MG63 (cell line): ENCODE measurements at places on chromosomes 7 and 10.

- peak; percentile 9 for DNase-seq
Measured at GRCh38 chr7:50632561-50633413, 67.6 kb upstream of the DDC start.

- no peak for DNase-seq
Measured at GRCh38 chr7:46990761-46991160, 591.1 kb downstream of the TNS3 start.

GRCh38 chr7:2017481-2017891 is 215.3 kb downstream of the MAD1L1 start:
- DNase-seq: no peak

GRCh38 chr10:128568990-128569945 is 443.0 kb upstream of the MKI67 start:
- no peak for DNase-seq

- DNase-seq: no peak
Measured at GRCh38 chr10:23344241-23344841, at the start of gene C10orf67. Gene C10orf67, minus strand, starts transcription at chr10:23344797. Its CDS starts 23 bp downstream, at chr10:23344774.

GRCh38 chr7:94632338-94633013 is 23.5 kb downstream of the SGCE start:
- DNase-seq: peak; percentile 30

DNA sequence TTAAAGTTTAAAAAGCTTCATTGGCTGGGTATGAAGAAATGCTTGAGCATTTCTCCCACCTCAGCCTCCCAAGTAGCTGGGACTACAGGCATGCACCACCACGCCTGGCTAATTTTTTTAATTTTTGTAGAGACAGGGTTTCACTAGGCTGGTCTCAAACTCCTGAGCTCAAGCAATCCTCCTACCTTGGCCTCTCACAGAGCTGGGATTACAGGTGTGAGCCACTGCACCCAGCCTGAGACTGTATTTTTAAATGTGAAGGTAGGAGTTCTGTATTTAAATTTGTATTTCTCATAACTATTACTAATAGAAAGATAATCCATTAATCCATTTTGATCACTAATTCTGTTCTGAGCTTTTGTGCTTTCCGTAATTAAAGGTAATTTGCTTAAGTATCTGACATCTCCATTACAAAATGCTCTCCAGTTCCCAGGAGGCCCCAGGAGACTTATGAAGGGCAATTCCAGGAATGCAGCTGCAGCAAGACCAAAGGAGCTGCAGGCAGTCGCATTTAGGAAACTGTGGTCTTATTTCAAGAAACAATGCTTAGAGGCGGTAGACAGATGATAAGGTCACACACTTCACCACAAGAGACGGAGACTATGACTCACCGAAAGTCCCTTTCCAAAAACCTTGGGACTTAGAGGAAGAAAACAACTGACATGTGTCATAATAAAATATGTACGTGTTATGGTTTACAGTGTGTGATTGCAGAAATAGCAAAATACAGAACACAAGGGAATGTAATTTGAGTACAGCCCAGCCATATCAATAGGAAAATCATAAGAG is 23.3 kb downstream of the YAE1 start:
- peak; percentile 30 for DNase-seq

DNA sequence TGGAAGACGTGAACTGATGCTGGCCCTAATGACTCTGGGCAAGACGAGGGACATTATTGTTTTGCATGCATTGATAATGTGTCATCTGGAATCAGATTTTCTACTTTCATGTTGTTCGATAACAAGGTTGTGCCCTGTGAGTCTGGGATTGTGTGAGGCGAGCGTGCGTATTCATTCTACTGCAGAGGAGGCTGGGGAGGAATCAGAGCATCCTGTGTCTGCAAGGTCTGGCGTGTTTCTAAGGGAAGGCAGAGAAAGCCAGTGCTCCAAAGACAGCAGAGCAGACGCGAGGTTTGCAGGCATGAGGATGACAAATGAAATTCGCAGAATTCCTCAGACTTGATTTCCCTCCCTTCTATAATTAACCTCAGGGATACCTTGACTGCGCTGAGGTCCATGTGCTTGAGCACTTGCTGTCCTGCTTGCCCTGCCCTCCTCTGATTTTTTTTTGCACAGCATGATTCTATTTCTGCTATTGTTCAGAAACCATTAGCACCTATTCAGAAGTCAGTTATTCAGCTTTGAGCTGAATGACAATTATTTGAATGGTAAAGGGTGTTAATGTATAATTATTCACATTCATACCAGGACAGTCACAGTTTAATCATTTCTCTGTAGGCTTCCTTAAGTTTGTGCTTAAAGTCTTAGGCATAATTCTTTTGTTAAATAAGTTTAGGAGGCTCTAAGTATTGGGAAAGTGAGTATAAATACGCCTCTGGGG is 233.6 kb downstream of the EBF3 start:
- DNase-seq: no peak

DNA sequence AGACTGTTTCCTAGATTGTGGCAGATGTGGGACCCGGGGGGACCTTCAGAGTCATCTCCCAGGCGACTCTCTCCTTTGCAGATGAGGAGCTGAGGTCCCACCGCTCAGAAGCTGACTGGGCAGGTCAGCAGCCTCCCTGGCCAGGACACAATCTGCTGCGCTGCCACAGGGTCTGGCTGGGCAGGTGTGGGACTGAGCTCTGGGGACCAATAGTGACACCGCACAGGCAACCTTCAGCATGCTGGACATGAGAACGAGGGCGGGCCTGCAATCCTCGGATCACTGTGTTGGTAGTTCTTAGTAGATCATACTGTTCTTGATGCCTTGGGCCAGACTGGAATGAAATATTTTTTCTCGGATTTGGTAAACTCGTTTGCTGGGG is 20.5 kb upstream of the CRYGN start:
- DNase-seq: no peak

DNA sequence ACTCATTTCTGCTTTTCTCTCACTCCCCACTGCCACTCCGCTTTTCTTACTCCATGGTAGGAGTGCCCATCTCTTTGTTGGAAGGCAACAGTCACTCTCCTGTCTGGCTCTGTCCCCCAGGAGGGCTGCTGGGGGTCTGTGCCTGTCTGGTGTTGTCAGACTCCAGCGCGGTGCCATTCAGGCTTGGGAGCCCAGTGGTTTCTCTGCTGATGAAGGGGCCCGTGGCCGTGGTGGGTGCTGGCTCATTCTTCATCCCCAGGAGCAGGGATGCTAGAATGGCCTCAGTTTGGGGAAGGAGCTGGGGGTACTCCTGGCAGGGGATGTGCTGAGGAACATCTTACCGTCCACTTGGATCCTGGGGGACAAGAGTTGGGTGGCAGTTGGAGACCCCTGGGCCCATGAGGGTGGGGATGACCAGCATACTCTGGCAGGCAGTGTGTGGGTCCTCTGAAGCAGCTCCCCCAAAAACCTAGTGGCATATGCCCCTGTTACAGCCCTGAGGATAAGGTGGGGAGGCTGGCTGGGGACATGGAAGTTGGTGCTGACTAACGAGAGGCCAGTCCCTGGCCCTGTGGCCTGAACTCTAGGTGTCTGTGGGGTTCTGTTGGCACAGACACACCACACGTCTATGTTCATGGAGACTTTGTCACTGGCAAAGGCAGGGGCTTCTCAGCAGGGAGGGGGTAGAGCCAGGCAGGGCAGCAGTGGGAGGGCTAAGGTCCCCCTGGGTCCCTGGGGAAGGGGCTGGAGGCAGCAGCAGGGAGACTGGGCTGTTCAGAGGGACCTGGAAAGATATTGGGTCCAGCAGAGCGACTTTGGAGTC is 102.8 kb upstream of the RET start:
- DNase-seq: no peak

GRCh38 chr10:73873142-73873837 is 1.1 kb downstream of the CAMK2G start:
- no peak for DNase-seq

DNA sequence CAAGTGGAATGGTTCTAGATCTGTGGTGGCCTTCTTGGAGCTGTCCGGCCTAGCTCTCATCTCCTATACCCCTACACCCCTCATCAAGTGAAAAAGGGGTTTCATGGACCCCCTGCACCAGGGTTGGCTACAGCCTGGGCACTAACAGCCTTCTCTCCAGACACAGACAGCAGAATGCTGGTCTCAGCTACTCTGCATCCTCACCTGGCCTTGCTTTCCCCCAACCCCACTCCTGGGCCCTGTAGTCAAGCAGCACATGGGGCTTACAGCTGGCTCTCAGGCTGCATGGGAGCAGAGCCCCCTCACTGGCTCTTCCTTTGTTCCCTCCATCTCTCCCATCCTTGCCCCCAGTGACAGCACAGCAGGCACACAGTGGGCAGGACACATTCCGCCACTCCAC is 20.8 kb upstream of the TMEM273 start:
- DNase-seq: no peak

GRCh38 chr10:96401036-96401435 is 42.2 kb upstream of the OPALIN start:
- DNase-seq: no peak

- peak; percentile 15 for DNase-seq
Measured at GRCh38 chr10:18610517-18610916, 40.9 kb downstream of the NSUN6 start.

DNA sequence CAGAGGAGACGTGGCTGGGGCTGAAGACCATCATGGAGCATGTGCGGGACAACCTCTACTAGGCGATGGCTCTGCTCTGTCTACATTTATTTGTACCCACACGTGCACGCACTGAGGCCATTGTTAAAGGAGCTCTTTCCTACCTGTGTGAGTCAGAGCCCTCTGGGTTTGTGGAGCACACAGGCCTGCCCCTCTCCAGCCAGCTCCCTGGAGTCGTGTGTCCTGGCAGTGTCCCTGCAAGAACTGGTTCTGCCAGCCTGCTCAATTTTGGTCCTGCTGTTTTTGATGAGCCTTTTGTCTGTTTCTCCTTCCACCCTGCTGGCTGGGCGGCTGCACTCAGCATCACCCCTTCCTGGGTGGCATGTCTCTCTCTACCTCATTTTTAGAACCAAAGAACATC is 22.0 kb upstream of the CPA5 start:
- DNase-seq: no peak

DNA sequence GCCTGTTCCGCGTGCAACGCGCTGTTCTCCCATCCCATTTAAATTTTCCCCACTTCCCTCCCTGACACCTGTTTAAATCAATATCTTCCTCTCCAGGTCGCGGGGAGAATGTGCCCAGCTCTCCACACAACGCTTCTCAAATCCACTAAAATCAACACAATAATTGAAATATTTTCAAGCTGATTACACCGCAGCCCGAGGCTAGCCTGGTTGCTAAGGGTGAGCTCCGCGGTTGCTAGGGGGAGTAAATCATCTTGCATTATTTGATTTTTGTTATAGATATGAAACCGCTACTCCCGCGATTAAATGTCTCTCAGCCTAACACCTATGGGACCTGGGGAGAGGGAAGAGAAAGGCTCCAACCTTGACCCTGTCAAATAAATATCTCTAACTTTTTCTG is 36.2 kb downstream of the UNCX start:
- no peak for DNase-seq

- no peak for DNase-seq
Measured at GRCh38 chr7:69765879-69766278, 167.6 kb downstream of the AUTS2 start.

- DNase-seq: peak; percentile 46
Measured at GRCh38 chr10:113071446-113071845, 121.4 kb downstream of the TCF7L2 start.

DNA sequence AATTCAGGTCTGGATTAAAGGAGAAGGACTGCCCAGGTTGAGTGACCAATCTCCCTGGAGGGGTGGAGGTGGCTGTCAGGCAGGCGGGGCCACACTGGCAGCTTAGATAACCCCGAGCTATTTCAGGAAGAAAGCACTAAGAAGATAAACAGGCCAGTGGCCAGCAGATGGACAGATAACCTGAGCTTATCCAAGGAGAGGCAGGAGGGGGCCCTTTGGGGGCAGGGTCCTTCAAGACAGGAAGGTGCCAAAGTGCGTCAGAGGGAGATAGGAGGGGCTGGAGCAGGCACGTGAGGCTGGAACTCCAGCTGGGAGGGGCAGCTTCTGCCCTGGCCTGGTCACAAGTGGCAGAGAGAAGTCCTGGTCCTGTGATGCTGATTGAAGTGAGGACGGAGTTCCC is 29.8 kb upstream of the PODXL start:
- no peak for DNase-seq
